ENCODE measurements at places on chromosomes 3 and 15.

- DNase-seq: peak; percentile 55
Measured at GRCh38 chr3:189967254-189967865, 153.3 kb downstream of the P3H2 start.

- DNase-seq: peak; percentile 20
Measured at GRCh38 chr3:89227218-89227617, 119.8 kb downstream of the EPHA3 start.

GRCh38 chr15:59699810-59700431 is 10.8 kb upstream of the BNIP2 start:
- peak; percentile 43 for DNase-seq

DNA sequence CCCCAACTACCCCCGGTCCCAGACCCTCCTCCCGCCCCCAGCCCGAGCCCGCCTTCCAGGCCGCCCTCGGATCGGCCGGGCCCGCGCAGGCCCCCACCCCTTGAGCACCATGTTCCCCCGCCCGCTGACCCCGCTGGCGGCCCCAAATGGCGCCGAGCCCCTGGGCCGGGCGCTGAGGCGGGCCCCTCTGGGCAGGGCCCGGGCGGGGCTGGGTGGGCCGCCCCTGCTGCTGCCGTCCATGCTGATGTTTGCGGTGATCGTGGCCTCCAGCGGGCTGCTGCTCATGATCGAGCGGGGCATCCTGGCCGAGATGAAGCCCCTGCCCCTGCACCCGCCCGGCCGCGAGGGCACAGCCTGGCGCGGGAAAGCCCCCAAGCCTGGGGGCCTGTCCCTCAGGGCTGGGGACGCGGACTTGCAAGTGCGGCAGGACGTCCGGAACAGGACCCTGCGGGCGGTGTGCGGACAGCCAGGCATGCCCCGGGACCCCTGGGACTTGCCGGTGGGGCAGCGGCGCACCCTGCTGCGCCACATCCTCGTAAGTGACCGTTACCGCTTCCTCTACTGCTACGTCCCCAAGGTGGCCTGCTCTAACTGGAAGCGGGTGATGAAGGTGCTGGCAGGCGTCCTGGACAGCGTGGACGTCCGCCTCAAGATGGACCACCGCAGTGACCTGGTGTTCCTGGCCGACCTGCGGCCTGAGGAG is 472 bp downstream of the CHST14 start:
- DNase-seq: no peak

DNA sequence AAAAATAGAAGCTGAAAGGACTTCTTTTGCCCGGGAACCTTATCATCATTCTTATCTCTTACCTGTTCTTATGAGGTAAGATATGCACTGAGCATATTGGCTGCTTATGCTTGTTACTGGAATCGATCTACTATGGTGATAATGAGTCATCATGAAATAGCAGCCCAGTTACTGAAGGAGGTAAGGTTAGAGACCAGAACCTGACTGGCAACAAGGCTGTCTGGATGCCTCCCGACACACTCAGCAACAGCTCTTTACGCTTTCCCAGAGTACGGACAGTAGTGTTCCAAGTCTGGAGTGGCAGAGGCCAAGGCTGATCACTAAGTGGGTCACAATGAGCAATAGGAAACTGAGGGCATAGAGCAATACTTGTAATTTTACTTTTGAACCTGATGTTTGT is 314.1 kb downstream of the NLGN1 start:
- no peak for DNase-seq

- DNase-seq: no peak
Measured at GRCh38 chr3:181717549-181718171, 5.9 kb downstream of the SOX2 start.

DNA sequence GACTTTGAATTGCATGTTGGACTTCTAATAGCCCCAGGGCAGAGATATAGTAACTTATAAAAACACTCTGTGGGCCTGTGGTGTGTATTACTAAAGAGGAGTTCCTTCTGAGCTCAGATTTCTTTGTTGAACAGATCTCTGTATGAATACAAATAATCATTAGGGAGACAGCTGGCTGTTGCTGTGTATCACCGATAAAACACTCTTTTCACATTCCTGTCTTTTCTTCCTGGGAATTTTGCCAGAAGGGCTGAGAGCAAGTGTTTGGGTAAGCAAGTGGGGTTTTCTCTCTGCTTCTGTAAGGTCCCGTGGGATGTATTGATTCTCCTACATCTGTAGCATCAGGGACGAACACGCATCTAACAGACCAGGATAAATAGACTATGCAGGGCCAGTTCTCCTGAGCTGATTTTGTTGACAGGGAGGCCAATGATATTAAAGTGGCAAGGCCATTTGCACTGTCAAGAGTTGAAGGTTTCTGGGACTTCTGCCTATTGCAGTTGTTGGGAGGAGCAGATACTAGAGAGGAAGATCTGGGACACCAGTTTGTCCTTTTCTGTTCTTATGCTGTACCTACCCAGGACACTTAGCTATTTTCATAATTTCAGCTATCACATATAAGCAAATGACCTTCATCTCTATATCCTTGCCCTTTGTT is 225.9 kb upstream of the CD96 start:
- DNase-seq: peak; percentile 48

- DNase-seq: peak; percentile 81
Measured at GRCh38 chr15:73936181-73936580, 9.9 kb downstream of the LOXL1 start.

GRCh38 chr3:22977042-22977441 is 226.1 kb upstream of the UBE2E2 start:
- no peak for DNase-seq

DNA sequence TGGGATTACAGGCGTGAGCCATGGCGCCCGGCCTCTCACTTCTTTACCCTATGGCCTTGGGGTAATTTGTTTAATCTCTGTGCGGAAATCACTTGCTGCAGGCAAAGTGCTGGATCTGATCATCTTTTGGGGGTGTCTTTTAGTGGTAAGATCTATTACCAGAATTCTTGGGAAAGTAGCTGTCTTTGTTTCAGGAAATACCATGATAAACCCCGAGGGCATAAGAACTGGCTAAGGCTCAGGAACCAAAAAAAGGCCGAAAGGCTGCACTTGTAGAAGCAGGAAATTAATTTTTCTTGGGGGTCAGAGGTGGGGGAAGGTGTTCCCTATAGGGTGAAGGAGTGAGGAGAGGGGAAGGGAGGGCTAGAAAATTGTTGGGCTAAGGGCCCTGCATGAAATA is 22.7 kb upstream of the IGF2BP2 start:
- no peak for DNase-seq

DNA sequence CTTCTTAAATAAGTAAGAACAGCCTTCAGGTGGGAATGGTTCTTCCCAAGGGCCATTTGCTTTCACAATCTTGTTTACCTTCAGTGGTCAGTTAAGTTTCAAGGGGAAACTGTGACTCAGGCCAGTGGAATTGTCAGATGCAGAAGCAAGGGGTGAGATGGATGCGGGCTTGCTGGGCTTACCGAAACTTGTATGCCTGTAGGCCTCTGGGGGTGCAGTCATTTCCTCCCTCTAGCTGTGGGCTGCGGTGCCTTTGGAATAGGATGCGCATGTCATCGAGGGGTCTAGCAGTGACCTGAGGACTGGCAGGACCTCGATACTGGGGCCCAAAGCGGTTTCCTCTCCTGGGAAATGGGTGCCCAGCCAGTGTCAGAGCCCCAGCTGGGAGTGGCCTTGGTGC is 121.6 kb downstream of the EEFSEC start:
- peak; percentile 93 for DNase-seq

DNA sequence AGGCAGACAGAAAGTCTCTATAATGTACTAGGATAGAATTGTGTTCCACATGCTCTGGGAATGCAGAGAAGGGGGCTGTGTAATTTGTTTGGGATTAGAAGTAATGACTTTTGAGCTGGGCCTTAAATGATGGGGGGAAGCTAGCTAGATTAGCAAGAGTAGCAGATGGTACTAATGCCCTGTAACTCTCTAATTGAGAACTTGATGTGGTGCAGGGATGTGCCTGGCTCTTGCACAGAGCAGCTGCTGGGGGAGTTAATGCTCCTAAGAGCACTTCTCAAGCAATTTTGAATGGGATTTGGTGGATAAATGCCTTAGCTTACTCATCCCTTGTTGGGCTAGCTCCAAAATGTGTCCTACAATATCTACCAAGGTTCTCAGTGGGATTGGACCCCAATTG is 12.4 kb upstream of the SYN2 start:
- DNase-seq: no peak

- DNase-seq: no peak
Measured at GRCh38 chr3:56205406-56205805, 262.9 kb downstream of the ERC2 start.

GRCh38 chr3:22959593-22959992 is 243.5 kb upstream of the UBE2E2 start:
- no peak for DNase-seq

GRCh38 chr15:87033056-87033455 is 953.4 kb downstream of the AGBL1 start:
- DNase-seq: peak; percentile 33

- no peak for DNase-seq
Measured at GRCh38 chr3:131711114-131711768, 208.5 kb upstream of the MRPL3 start.

DNA sequence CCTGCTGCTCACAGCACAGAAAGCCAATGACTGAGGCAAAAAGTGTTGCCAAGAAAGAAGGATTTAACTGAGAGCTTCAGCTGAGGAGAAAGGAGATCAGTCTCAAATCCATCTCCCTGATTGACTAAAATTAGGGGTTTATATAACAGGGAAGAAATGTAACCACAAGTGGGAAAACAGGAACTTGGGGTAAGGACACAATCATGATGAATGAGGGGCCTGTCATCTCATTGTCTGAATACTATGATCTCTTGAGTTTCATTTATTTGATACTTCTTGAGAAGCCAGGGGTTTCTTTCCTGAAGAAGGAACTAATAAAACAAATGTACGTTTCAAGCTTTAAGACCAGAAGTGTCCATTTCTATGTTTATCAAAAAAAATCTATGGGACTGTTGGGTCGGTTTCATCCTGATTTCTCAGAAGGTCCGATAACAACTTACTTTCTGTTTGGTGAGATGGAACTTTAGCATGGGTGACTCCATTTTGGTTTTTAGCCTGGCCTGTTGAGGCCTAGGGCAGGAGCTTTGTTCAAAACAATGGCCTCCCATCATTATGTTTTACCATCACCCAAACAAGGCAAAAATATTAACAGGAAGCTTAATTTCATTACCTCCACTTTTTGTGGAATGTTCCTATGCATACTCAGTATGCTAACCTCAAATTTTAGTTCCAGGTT is 76.6 kb upstream of the PIAS1 start:
- no peak for DNase-seq

GRCh38 chr3:124117486-124117885 is 125.6 kb upstream of the ROPN1 start:
- DNase-seq: peak; percentile 31

DNA sequence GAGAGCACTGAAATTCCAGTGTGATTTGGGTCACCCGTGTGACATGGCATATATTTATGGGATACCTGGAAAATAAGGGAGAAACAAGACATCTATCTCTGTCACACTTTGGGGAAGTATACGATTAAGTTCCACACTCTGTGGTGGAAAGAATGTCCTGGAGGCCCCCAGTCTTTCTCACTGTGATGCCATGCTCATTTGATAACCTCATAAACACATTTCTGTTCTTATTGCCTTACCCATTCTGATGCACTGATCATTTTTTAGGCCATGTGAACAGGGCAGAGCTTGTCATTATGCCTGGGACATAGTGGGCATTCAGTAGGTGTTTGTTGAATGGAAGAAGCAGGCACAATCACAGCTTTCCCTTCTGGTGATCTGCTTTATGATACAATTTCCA is 349.4 kb upstream of the TPRG1 start:
- DNase-seq: no peak

GRCh38 chr3:183331498-183331897 is 78.4 kb downstream of the B3GNT5 start:
- no peak for DNase-seq

DNA sequence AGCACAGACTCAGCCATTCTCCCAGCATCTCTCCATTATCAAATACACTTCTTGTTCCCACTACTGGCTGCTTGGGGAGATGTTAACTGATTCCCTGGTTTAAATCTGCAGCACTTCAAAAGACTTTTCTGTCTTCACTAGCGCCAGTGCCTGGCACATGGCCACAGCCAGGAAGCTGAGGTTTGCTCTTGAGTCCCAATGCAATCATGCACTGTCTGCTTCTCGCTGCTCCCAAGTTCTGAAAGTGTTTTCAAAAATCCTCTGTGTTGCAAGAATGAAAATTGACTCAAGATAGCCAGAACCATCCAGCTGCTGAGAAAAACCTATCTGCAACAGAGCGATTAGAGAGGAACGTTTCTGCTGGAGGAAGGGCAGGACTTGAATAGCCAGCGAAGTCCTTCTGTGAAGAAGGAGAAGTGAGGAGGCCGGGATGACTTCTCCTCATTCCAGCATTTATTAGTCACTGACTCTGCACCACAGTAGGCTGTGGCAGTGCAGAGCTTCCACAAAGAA is 358.4 kb upstream of the NR2F2 start:
- DNase-seq: peak; percentile 96

DNA sequence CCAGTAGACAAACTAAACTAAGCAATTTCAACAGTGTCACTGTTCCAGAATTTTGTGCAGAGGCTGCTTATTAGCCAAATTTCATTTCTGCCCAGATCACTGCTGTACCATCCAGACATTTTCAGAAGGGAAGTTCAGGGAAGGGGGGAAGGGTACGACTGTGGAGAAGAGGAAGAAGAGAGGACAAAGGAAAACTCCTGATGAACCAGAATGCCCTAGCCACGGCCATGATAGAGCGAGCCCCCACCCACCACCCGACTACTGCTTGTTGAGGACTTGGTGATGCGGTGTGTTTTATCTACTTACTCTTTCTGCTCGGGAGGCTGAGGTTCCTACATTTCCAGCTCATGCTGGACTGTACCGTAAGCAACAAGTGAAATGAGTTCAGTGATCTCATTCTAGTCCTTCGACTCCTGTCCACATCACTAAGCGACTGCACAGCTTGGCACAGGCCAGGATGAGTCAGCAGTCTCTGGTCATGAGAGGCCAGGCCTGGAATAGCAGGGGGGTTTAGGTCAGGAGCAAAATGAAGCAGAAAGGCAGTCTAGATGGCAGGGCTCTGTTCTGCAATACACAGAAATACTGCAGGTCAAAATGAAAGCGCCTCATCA is 330.8 kb downstream of the TIGIT start:
- DNase-seq: peak; percentile 99

- peak; percentile 99 for DNase-seq
Measured at GRCh38 chr3:139302084-139302800, 41.6 kb upstream of the MRPS22 start.

- DNase-seq: peak; percentile 39
Measured at GRCh38 chr3:59809016-59809415, 759.2 kb upstream of the CFAP20DC start.

DNA sequence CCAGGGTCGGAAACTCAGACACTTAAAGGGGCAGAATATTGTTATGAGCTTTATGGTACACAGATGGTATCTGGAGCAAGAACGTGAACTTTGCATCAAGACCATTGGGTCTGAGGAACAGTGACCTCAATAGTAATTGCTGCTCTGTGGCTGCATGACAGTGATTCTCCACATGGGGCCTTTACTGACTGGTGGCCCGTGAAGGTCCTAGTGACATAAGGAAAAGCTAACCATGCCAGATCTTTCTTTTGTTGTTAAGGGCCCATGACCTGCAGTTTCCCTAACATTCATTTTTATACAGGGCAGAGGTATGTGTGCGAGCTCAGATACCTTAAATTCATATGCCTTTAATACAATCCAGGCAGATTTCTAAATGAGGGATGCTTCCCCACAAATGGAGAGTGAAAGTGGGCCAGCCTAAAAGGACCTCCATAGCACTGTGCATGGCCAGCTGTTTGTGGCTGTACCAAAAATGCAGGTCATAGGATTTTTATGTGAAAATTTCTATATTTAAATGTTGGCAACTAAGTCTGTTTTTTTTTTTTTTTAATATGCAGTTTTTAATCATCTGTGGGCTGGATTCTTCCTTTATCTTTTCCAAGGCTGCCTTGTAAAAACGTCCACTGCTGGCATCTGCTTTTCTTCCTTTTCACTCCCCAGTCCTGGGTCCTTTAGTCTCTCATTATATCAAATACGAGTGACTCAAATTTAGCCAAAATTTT is 188.0 kb upstream of the IL12A start:
- no peak for DNase-seq
